ENCODE measurements at places on chromosomes 5 and 9. TPM values are rescaled to one million over a fixed set of nuclear protein-coding genes. Genes with fewer than 3 reads are reported as not detected.

HMCN2 gene
- 16.7 TPM for total RNA-seq

GRCh38 chr5:52692039-52692438, 95.7 kb upstream of the ITGA1 start:
- H3K4me3 ChIP-seq, result no peak overlapping the region
- no peaks in the 10 kb centered on the region for H3K36me3 ChIP-seq
- DNase-seq, result no peak
- no peaks in the 10 kb centered on the region for H3K27me3 ChIP-seq

GRCh38 chr5:123718238-123718637, 206.3 kb downstream of the CSNK1G3 start:
- no peak for DNase-seq
- H3K4me1 ChIP-seq, result peaks cover 3% of the 10 kb centered on the region
- H3K27me3 ChIP-seq, result no peaks in the 10 kb centered on the region
- no peak overlapping the region for H3K4me3 ChIP-seq
- H3K27ac ChIP-seq, result no peak overlapping the region

FAM78A gene
- 1.6 TPM for total RNA-seq

DNA sequence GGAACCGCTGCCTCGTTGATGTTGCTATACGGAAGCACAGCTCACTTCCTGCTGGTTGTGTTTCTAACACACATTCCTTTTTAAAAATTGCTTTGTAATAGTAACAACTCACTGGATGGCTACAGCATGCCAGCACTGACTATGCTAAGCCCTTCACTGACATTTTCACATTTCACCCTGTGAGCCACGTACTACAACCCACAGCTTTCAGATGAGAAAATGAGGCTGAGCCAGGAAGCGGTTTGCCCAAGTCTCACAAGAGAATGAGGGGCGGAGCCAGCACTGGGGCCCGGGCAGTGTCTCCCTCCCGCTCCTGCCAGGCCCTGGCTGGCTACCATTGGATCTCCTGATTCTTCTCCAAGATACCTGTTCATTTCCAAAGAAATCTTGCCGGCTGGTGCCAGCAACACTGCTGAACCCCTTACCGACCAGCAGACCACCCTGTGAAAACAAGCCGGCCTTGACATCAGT, 38.3 kb downstream of the FAM78A start:
- no peak overlapping the region for H3K4me3 ChIP-seq
- peak; percentile 83 for DNase-seq
- H3K27ac ChIP-seq, result peak overlapping the region; percentile 26
- H3K36me3 ChIP-seq, result no peaks in the 10 kb centered on the region
- no peaks in the 10 kb centered on the region for H3K27me3 ChIP-seq

DNA sequence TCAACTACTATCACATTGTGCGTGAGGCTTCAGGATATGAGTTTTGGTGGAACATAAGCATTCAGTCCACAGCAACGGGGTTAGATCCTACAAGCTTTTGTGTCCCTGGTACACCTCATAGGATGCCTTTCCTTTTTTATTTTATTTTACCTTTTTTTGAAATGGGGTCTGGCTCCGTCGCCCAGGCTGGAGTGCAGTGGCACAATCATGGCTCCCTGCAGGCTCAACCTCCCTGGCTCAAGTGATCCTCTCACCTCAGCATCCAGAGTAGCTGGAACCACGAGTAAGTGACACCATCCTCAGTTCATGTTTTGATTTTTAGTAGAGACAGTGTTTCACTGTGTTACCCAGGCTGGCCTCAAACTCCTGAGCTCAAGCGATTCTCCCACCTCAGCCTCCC, 86.0 kb upstream of the RAI14 start:
- H3K4me3 ChIP-seq, result no peak overlapping the region
- H3K27ac ChIP-seq, result no peak overlapping the region
- no peak for DNase-seq
- no peaks in the 10 kb centered on the region for H3K4me1 ChIP-seq
- no peaks in the 10 kb centered on the region for H3K27me3 ChIP-seq

DNA sequence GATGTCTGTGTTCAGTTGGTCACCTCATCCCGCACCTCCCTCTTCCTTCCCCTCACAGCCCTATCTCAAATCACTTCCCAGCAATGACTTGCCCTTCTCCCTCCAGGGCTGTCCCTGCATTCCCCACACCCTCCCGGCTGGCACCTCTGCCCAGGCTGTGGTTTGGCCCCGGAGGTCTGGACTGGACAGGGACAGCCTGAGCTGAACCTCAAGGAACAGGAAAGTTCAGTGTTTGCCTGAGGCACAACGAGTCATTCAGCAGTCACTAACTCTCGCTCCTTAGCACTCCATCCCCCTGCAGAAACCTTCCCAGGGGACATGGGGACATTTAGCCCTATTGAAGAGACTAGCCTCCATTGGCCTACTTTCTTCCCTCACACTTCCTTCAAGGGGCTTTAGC, 58.3 kb upstream of the MAP3K1 start:
- no peaks in the 10 kb centered on the region for H3K27me3 ChIP-seq
- no peaks in the 10 kb centered on the region for H3K4me1 ChIP-seq
- no peak for DNase-seq

GRCh38 chr5:172630482-172630881, 10.6 kb upstream of the NEURL1B start:
- no peak overlapping the region for H3K4me3 ChIP-seq
- no peaks in the 10 kb centered on the region for H3K27me3 ChIP-seq
- H3K4me1 ChIP-seq, result peaks cover 9% of the 10 kb centered on the region
- no peak overlapping the region for H3K27ac ChIP-seq
- H3K36me3 ChIP-seq, result no peaks in the 10 kb centered on the region

FOXD4L5 gene
- total RNA-seq, result not detected

TAF11L10 gene
- total RNA-seq, result not detected

DNA sequence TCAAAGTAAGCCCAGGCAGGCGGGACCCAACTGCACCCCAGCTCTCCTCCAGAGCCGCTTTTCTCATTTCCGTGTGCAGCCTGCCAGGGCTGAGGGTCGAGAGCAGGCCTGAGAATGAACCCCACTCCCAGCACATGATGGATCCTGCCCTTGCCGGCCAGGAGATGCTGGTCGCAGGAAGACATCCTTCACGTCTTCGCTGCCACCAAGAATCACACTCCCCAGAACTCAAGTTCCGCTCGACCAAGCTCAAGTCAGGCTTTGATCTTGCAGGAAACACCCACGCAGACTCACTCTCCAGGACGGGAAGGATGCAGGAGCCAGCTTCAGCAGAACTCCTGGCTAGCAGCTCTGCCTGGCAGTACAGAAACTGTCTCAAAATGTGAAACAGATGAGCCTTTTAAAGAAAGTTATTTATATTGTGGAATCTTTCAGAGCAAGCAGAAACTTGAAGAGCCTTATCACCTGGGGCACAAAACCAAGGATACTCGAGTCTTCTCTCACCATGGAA, 102.4 kb downstream of the ROR2 start:
- H3K27ac ChIP-seq, result no peak overlapping the region
- H3K4me1 ChIP-seq, result peaks cover 7% of the 10 kb centered on the region
- no peak for DNase-seq
- H3K4me3 ChIP-seq, result no peak overlapping the region

GRCh38 chr5:174796711-174797192, 72.4 kb downstream of the MSX2 start:
- H3K27me3 ChIP-seq, result peaks cover 18% of the 10 kb centered on the region
- H3K4me3 ChIP-seq, result no peak overlapping the region
- no peak overlapping the region for H3K27ac ChIP-seq

- no peaks in the 10 kb centered on the region for H3K27me3 ChIP-seq
- DNase-seq, result no peak
- H3K4me1 ChIP-seq, result peaks cover 24% of the 10 kb centered on the region
- peak overlapping the region; percentile 53 for H3K27ac ChIP-seq
Measured at GRCh38 chr5:150616506-150616905, 24.0 kb upstream of the SYNPO start.

SLC6A18 gene
- not detected for total RNA-seq

- DNase-seq, result no peak
- no peaks in the 10 kb centered on the region for H3K4me1 ChIP-seq
- H3K4me3 ChIP-seq, result no peak overlapping the region
- H3K27me3 ChIP-seq, result peaks cover 12% of the 10 kb centered on the region
- H3K36me3 ChIP-seq, result no peaks in the 10 kb centered on the region
- no peak overlapping the region for H3K27ac ChIP-seq
Measured at GRCh38 chr5:171541341-171541776, 121.9 kb downstream of the FGF18 start.

- DNase-seq, result no peak
- no peaks in the 10 kb centered on the region for H3K27me3 ChIP-seq
- no peak overlapping the region for H3K27ac ChIP-seq
- no peak overlapping the region for H3K4me3 ChIP-seq
Measured at GRCh38 chr5:39995990-39996389, 571.2 kb upstream of the DAB2 start.

GFPT2 gene
- 5.9 TPM for total RNA-seq

- DNase-seq, result peak; percentile 5
- no peak overlapping the region for H3K4me3 ChIP-seq
- H3K4me1 ChIP-seq, result no peaks in the 10 kb centered on the region
- no peaks in the 10 kb centered on the region for H3K27me3 ChIP-seq
- H3K27ac ChIP-seq, result no peak overlapping the region
Measured at GRCh38 chr5:458547-459353, 15.8 kb downstream of the EXOC3 start.

- H3K27ac ChIP-seq, result no peak overlapping the region
- no peaks in the 10 kb centered on the region for H3K4me1 ChIP-seq
- H3K27me3 ChIP-seq, result no peaks in the 10 kb centered on the region
- no peak for DNase-seq
- H3K36me3 ChIP-seq, result no peaks in the 10 kb centered on the region
- no peak overlapping the region for H3K4me3 ChIP-seq
Measured at GRCh38 chr5:20287640-20288039, 299.6 kb upstream of the CDH18 start.

WHRN gene
- total RNA-seq, result 5.4 TPM

Data from transverse colon (tissue), 4 donors.